ENCODE measurements at places on chromosomes 12 and 14.
A peak's percentile ranks its signal among the peaks of the same experiment; 100 is the strongest.

- no peak for DNase-seq
These were observed 57.1 kb downstream of the ERC1 start for GRCh38 chr12:1047898-1048660.

DNA sequence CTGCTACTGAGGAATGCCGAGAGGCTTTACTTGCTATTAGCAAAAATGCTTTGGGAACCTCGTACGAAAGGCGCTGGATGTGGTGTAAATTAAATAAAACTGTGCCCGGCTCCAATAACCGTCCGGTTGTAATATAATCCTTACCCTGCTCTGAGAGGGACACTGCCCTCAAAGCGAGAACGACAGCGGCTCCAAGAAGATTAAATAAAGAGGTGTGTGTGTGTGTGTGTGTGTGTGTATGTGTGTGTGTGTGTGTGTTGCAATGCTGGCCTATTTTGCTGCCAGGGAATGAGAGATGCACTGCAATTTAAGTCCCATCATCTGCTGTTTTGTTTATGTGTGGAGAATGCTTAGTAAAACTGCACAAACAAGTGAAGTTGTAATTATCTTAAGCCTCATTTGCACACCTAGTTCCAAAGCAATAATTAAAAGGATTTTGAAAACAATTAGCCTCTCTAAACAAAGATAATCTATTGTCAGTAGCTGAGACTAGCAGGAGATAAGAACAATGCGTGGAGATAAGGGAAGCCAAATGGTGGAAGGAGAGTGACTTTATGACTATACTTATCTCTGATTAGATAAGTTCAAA is 1.2 kb upstream of the SIX1 start:
- DNase-seq: peak; percentile 55

DNA sequence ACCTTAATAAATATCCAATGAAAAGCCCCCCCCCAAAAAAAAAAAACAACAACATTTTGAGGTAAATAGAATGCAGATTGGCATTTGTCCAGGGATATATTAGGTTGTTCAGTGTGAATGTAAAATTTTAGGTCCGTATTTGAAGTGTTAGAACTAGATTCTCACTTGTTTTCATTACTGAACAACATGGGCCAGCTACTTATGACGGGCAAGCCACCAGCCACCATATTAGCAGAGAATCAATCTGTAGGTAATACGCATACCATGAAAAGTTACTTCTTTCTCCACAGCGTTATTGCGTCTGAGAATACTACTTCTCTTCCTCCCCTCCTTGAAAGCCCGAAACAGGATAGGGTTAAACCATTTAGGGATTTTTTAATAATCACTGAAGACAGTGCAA is 5.4 kb downstream of the FLRT2 start:
- DNase-seq: no peak

DNA sequence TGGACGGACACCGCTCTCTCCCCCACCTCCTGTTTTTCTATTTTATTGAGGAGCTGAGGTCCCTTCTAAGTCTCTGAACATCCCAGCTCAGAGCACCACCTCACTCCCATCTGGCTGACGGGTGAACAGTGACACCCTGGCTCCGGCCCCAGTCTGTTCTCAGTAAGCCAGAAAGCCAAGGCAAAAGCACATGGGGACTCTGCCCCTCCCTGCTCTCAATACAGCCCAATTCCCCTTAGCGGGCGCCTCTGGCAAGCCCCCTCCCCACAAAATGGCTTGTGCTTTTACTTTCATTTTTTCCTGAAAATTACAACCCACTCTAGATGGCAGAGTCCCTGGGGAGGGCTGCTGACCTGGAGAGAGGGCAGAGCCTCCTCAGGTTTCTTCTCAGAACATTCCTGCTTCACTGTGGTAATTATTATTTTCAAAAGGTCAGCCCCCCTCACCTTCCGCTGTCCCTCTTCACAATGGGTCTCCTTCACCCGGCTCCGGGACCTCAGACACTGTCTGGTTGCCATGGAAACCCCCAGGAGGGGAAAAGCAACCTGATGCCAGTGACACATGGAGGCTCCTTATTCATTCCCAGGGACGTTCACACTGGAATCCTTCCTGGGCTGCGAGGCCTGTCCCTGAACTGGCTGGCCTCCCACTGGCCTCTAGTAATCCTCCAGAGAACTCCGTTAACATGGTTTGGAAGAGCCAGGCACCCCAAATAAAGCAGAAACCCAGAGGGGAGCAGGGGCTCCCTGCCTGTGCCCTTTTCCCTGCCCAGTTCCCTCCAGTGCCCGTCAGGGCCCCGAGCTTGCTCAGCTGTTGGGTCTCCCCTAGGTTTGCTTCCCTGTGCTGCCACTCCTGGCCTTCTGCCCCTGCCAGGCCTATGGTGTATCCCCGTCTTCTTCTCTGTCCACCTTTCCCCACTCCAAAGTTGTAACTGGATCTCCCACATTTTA is 15.9 kb downstream of the COL2A1 start:
- DNase-seq: peak; percentile 47

DNA sequence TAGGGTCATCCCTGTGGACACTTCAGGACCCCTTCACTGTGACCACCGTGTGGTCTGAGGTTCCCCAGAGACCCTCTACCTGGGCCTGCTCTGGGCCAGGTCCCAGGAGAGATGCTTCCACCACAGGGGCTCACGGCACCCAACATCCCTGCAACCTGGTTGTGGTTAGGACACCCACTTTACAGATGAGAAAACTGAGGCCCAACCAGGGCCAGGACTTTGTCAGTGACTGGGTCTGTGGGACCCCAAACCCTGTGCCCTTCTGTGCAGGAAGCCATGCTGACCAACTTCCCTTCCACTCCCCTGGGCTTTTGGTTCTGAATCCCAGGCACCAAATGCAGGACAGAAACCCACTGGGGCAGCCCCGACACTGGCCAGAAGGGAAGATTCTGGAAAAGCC is 21.6 kb downstream of the BEGAIN start:
- DNase-seq: no peak

DNA sequence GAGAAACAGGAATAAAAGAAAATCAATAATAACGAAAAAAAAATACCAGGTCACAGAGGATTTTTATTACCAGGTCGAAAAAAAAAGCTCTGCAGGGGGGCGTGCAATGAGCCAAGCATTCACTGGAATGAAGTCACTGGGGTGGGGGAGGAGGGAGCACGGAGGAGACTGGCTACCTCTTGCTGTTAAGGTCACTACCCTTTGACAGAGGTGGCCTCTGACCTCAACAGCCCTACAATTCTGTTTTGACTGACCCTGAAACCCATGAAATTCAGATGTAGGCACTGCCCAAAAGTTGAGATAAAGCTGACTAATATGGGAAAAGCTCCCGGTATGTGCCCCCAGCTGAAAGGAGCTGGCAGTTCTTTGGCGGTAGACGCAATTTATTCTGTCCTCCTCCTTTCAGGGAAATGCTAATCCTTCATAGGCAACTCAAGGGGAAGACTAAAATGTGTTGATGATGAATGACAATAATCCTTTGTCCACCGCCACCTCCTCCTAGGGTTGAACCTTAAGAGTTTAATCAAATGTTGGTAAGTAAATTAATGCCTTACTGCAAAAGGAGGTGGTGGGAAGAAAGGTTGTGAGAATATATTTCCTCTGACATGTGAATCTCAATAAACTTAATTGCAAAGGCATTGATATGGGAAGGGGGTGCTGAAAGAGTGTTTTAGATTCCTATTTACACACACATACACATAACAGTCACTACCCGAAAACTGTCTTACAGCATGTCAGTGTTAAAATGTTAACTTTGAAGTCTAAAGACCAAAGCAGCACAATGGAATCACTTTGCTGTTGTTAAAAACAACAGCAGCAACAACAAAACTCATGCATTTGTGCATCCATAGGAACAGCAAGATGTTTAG is 6.3 kb upstream of the RIC8B start:
- DNase-seq: no peak

All from NCI-H1105 treated with DMSO at 0.1 percent for 48 hours (cell line).